ENCODE measurements at places on chromosomes 1 and 21.
A peak's percentile ranks its signal among the peaks of the same experiment; 100 is the strongest.

- no peak for DNase-seq
These were observed 194.2 kb downstream of the LRRIQ3 start for GRCh38 chr1:74003806-74004205.

GRCh38 chr1:44625348-44625747 lies 48.9 kb downstream of the TMEM53 start:
- DNase-seq, result no peak

DNA sequence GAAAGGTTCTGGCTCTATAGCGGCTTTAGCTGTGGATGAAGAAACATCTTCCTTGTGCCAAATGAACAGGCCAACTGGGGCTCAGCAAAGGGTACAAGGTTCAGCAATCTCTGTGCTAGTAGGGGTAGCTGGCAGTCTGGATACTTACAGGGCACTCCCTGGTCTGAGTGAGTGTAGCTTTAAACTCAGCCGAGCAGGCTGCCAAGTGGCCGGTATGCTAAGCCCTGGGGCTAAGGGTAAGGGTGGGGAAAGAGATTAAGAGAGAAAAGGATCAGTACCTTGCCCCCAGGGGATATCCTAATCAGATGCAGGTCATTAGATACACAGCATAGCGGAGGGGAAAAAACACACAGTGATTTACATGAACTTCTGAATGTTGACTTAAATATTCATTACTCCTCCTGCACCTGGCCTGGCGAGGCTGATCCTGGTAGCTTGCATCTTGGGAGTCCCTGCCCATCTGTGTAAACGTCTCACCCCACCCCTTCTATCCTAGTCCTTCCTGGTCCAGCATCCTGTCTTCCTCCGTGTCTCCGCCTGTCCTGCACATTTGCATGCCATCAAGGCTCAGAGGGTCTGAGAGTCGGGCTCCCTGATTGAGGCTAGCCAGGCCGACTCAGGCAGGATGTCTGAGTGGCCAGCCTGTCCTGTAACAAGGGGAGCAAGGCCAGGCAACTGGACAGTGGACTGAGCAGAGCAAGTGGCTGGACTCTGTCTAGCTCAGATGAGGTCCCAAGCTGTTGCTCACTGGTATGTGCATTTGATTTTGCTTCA lies 39.5 kb upstream of the CNTN2 start:
- no peak for DNase-seq

- peak; percentile 44 for DNase-seq
These were observed 28.0 kb upstream of the H3-3A start for GRCh38 chr1:226034482-226034881.

DNA sequence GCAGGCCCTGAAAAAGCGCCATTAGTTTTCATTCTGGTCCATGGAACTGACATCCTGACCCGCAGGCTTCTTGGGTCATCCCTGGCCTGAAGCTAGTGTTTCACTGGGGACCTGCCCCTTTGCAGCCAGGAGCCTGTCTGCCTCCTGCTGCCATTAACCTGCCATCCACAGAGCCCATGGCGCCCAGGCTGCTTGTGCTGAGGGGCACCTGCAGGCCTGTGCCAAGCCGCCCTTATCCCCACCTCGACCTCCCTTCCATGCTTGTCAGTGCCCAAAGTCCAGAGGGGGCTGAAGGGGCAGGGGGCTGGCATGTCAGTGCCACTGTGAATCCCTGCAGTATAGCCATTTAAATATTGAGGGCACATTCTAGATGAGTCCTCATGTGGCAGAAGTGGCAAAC lies 207.6 kb upstream of the USP25 start:
- no peak for DNase-seq

DNA sequence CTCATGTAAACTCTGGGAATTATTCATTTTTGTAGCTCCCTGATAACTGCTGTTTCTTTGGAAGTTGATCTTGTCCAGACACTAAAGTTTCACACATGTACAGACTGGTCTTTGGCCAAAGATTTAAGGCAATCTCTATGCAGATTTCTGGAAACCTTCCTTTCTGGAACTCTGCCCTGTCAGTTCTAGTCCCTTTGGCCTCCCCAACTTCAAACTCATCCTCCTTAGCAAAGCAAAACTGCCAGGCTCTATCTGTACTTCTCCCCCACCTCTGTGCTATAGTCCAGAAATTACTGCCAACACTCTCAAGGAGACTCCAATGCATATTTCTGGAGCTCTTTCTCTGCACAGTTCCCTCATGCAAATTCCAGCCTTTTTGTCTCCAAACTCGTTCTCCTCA lies 36.5 kb downstream of the C1orf198 start:
- no peak for DNase-seq

DNA sequence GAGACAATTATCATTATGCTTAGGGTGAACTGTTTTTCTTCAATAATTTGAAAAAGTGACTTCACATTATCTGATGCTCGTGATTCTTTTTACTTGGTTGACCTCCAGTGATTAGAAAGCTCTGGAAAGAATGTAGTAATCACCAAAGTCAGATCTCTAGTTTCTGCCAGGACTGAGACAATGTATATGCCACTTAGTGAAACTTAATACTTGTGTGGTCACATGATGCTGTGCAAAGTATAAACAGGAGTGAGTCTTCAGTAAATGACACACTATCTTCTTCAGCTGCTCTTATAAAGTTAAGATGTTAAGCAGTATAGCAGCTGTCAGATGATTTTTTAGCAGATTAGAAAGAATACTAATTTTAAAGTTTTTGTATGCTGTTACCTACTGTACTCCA lies 17.2 kb downstream of the VCAM1 start:
- no peak for DNase-seq

DNA sequence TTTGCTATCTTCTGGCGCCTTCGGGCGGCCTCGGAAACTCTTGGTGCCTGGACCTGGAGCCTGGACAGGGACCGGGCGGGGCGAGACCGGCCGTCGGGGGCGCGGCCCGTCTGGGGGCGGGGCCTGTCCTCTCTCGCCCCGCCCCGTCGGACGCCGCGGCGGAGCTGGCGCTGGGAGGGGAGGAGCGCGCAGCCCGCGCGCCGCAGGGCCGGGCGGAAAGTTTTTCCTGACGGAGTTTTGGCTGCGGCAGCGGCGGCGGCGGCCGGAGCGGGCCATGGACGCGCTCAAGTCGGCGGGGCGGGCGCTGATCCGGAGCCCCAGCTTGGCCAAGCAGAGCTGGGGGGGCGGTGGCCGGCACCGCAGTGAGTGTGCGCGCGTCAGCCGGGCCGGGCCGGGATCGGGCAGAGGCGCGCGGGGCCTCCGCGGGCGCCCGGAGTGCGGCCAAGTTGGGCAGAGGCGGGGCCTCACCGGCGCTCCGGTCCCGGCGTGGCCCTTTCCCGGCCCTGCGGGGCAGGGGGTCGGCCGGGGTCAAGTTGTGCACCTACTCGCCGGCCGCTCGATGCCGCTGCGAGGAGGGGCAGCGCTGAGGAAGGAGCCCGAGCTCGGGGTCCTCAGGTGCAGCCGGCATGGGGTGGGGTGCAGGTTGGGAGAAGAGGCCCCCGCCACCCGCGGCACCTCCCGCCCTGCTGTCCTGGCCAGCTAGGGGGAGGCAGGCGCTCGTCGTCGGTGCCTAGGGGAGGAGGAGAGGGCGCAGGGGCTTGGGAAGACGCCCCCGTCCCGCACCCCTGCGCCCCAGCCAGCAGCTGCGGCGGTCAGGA lies at the start of gene LDLRAP1:
Gene LDLRAP1, plus strand, starts transcription at position 182 of the 818 bp plus-strand sequence. Its CDS starts 93 bp downstream, at position 275.
- peak; percentile 57 for DNase-seq

DNA sequence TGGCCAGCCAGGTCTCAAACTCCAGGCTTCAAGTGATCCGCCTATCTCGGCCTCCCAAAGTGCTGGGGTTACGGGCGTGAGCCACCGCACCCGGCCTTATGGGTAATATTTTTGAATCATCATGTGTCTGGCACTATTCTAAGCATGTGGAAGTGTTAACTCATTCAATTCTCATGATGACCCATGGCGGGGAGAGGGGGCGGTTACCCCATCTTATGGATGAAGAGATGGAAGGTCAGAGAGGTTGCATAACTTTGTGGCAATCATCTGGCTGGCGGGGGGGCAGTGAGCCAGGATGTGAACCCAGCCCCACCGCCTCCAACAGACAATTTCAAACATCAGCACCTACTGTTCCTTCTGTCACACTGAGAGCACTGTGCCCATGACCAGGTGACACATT lies 11.5 kb upstream of the TAS1R2 start:
- DNase-seq, result no peak

All from cerebellar nuclear complex (tissue), 1 donor.